Urinary bladder (tissue), 4 donors: ENCODE measurements at places on chromosomes 7 and 10. TPM values are rescaled to one million over a fixed set of nuclear protein-coding genes. Genes with fewer than 3 reads are reported as not detected.

GRCh38 chr10:351770-352334, 216.6 kb downstream of the ZMYND11 start:
- DNase-seq: no peak

DNA sequence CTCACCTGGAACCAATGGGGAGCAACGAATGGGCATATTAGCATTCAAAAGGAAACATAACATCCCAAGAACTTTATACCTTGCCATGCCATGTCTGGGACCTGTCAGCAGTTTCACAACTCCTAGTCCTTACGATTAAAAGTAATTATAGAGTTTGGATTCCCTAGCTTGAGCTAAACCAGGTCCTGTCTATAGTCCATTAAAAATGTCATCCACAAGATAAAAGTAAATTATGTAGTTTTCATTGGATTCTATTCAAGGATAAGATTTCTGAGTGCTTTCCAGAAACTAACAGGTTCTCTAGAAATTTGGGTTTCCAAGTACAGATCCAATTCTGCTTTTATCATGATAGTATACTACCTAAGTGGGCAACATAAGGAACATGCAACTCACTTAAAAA, 163.6 kb upstream of the PTN start:
- DNase-seq: no peak

GRCh38 chr7:93298671-93299070, 66.5 kb downstream of the VPS50 start:
- DNase-seq: no peak

The ABCC2 gene
- total RNA-seq: 2.3 TPM

The FBH1 gene
- total RNA-seq: 65.7 TPM
